Effector memory CD4-positive, alpha-beta T cell (primary cell): ENCODE measurements at places on chromosomes 2 and 18.

DNA sequence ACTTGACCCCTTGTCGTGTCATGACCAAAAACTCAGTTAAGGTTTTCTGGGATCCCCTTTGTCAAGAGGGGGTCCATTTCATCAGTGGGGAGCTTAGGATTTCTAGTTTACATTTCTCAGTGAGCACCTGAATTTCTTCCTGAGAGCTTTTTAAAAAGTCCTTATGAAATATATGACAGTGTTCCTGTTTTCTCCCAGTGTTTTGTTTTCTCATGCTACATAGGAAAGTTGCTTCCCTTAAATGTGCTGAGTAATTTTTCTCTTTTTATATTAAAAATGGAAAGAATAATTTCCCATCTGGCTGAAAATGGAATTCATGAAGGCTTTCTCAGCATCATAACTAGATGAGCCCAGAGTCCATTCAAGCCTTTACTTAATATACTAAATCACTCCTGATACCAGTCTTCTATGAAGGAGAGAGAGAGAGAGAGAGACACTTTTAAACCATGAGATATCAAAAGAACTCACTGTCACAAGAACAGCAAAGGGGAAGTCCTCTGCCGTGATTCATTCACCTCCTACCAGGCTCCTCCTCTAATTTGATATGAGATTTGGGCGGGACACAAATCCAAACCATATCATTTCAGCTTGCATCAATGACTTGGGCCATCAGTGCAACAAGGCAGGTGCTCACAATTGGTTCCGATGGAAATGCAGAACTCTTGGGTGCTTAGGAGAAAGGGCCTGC, 61.1 kb downstream of the XRCC5 start:
- no peak for DNase-seq

GRCh38 chr2:159785195-159785594, 12.8 kb downstream of the CD302 start:
- no peak for DNase-seq

- DNase-seq, result no peak
Observed at GRCh38 chr2:61647044-61647443, 108.9 kb upstream of the XPO1 start.

GRCh38 chr2:18544171-18544570, 16.3 kb downstream of the RDH14 start:
- no peak for DNase-seq

GRCh38 chr18:58865033-58865590, 435 bp downstream of the ZNF532 start:
- no peak for DNase-seq

DNA sequence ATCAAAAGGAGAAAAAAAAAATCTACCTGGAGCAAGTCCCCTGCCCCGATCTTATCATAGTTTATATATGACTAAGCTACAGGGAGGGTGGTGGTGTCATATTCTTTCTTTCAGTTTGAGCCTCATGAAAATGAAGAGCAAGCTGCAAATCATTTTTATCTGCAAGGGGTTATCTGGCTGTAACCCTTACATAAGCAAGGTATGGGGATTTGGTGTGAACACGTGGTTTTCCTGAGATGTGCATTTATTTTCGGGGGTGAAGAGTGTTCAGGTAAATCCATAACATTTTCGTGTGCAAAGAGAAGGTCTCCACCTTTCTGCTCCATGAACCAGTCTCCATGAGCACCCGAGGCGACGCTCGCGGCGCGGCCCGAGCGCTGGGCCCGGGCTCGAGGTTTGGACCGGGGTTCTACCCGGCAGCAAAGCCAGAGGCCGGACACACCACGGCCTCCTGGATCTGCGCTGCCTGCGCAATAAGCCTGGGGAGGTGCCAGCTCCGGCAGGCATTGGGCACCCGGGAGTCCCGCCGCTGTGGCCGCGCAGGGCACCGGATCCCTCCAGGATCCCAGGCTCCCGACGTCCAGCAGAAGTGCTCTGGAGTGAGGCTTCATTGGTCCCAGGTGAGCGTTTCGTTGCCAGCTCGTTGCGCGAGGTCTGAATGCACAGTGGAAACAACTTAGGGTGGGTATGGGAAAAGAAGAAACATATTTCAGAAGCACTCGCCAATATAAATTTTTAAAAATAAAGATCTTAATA, 36.1 kb upstream of the GPD2 start:
- no peak for DNase-seq

GRCh38 chr2:200905618-200906296, 16.6 kb downstream of the NIF3L1 start:
- DNase-seq, result no peak

DNA sequence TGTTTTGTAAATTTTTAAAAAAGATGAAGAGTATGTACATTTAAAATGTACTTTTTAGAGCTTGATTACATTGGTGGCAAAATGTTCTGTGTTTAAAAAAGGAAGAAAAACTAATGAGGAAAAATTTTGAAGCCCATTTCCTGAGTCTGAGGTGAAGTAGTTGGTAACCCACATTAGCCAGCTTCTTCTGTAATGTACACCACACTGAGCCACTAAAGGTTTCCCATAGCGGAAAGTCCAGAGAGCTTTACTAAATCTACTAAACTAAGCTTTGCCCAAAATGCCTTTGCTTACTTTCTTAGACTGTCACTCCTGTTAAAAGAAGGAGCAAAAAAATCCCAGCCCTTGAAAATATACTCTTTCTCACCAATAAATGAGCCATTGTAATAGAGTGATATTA, 804.8 kb upstream of the ZEB2 start:
- DNase-seq, result no peak
